Endodermal cell (in vitro differentiated cells): ENCODE measurements at places on chromosomes 12 and 14. TPM values are rescaled to one million over a fixed set of nuclear protein-coding genes. Genes with fewer than 3 reads are reported as not detected.
A peak's percentile ranks its signal among the peaks of the same experiment; 100 is the strongest.

Gene CCDC38
- 0.35 TPM in 1 of 2 replicates, not detected in the other for total RNA-seq

Gene KLRB1
- total RNA-seq, result not detected in 2 replicates

Gene TMEM63C
- 1.0 and 1.6 TPM in 2 replicates for total RNA-seq

Gene SARNP
- total RNA-seq, result 95.7 and 98.5 TPM in 2 replicates

- no peak overlapping the region for H3K4me3 ChIP-seq
- no peaks in the 10 kb centered on the region for H3K4me1 ChIP-seq
- no peak overlapping the region for H3K27ac ChIP-seq
- DNase-seq, result no peak
- no peaks in the 10 kb centered on the region for H3K36me3 ChIP-seq
Observed at GRCh38 chr12:75636607-75637006, 125.2 kb upstream of the KRR1 start.

GRCh38 chr14:22509751-22510300, 79.2 kb downstream of the DAD1 start:
- H3K4me3 ChIP-seq, result no peak overlapping the region
- H3K36me3 ChIP-seq, result no peaks in the 10 kb centered on the region
- DNase-seq, result no peak
- no peak overlapping the region for H3K27ac ChIP-seq
- no peaks in the 10 kb centered on the region for H3K27me3 ChIP-seq
- peaks cover 9% of the 10 kb centered on the region for H3K4me1 ChIP-seq

DNA sequence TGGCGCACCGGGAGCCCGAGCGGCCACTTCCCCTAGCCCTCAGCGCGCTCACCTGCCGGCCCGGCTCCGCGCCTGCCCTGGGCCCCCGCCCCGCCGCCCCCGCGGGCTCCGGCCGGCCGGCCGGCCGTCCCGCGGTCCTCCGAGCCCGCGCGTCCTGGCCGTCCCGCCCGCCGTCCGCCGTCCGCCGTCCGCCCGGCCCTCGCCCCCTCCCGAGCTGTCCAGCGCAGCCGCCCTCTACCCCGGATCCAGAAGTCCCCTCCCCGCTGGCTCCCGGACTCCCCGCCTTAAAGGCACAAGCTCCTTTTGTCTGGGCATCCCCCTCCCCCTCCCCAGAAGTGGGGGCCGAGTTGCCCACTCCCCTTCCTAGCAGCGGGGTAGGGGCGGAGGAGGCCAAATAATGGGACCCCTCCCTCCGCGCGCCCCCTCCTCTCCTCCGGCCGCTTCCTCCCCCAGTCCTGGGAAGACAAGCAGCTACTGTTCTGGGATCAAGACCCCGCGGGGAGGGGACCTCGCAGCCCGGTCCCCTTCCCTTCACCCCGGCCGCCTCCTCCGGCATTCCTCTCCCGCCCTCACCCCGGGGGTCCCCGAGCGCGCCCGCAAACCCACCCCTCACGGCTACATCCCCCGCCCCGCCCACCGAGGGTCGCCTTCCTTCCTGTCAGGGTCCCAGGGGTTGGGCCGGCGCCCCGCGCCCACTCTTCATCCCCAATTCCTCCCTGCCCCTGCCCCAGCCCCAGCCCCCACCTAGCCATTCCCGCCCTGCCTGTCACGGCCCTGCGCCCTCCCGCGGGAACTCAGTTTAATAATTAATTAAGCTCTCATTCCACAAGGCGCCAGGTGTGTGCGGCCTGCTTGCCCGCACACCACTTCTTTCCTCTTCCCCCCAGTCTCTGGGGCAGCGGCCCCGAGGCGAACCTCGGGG, at the start of gene ADCY6:
TSS of gene ADCY6 (minus strand) at position 236 of the 922 bp plus-strand sequence. CDS start 5,655 bp downstream, outside the sequence.
- no peaks in the 10 kb centered on the region for H3K36me3 ChIP-seq
- DNase-seq, result peak; percentile 96
- no peaks in the 10 kb centered on the region for H3K4me1 ChIP-seq
- H3K4me3 ChIP-seq, result peak within 1 kb of the TSS; percentile 85

GRCh38 chr14:75595226-75595625, 16.8 kb downstream of the FLVCR2 start:
- no peak overlapping the region for H3K27ac ChIP-seq
- H3K36me3 ChIP-seq, result peaks cover 33% of the 10 kb centered on the region
- no peaks in the 10 kb centered on the region for H3K4me1 ChIP-seq
- no peak overlapping the region for H3K4me3 ChIP-seq

- H3K27me3 ChIP-seq, result peaks cover 34% of the 10 kb centered on the region
Observed at GRCh38 chr14:39614297-39614923, 182.2 kb upstream of the FBXO33 start.

- H3K27me3 ChIP-seq, result no peaks in the 10 kb centered on the region
- H3K27ac ChIP-seq, result no peak overlapping the region
- no peak for DNase-seq
- no peaks in the 10 kb centered on the region for H3K4me1 ChIP-seq
Observed at GRCh38 chr14:81127785-81128184, 93.0 kb downstream of the GTF2A1 start.

DNA sequence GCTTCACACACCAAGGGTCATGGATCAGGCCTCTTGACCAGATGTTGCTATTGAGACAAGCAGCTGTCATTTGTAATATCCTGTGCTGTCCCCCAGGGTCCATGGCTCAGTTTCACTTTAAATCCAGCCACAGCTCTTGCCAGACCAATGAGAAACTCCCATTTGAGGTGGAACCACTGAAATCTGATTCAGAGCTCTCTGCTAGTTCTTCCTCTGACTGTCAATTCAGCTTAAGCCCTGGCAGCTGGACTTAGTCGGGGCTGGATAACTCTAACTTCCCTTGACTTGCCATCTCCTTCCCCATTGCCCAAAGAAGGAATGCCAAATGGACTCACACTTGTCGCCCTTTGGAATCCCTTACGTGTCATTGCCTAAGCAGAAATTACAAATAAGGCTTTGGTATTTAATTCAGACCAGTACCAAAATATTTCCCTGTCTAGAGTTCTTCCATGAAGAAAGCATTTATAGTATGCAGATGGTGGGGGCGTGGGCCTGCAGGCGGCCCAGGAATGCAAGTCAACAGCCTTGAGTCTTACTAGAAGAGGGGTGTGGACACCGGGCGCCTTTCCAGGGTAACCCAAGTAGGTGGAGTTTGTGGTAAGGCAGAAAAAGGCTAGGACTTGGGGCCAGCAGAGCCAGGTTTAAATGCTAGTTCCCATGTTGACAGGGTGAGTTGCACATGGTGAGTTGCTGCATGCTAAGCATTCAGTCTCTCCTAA, 96.9 kb upstream of the TMPO start:
- H3K27me3 ChIP-seq, result no peaks in the 10 kb centered on the region
- no peak overlapping the region for H3K4me3 ChIP-seq
- H3K27ac ChIP-seq, result peak overlapping the region; percentile 11
- peaks cover 4% of the 10 kb centered on the region for H3K4me1 ChIP-seq
- no peaks in the 10 kb centered on the region for H3K36me3 ChIP-seq
